ENCODE measurements at places on chromosomes 12 and 14.

DNA sequence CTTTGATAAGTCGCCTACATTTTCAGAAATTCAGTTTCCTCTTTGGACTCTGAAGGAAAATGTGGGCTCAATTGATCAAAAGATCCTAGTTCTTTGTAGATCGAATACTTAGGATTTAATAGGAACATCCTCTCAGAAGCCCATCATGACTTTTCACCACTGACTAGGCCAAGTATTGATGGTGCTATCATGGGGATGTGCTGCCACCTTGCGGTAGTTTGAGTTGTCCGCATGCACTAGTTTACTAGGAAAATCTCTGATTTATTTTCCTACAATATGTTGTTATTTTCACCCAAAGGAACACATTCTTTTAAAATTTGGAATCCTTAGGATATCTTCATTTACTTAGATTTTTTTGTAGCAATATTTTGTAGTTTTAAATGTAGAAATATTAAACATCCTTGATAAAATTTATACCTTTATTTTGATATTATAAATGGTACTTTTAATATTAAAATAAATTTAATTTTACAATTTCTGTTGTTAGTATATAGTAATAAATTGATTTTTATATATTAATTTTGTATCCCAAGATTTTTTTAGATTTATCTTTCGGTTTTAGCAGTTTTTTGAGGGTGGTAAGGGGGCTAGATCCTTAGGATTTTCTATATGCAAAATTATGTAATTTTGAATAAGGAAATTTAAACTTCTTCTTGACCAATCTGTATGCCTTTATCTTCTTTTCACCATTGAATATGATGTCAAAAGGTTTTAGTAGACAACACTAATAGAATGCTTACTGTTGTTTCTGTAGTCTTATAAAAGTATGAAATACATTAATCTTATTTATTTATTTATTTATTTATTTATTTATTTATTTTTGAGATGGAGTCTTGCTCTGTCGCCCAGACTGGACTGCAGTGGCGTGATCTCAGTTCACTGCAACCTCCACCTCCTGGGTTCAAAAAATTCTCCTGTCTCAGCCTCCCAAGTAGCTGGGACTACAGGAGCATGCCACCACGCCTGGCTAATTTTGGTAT is 52.9 kb upstream of the OR9K2 start:
- DNase-seq = peak; percentile 66

- no peak for DNase-seq
Observed at GRCh38 chr14:80981156-80981555, 25.7 kb downstream of the TSHR start.

DNA sequence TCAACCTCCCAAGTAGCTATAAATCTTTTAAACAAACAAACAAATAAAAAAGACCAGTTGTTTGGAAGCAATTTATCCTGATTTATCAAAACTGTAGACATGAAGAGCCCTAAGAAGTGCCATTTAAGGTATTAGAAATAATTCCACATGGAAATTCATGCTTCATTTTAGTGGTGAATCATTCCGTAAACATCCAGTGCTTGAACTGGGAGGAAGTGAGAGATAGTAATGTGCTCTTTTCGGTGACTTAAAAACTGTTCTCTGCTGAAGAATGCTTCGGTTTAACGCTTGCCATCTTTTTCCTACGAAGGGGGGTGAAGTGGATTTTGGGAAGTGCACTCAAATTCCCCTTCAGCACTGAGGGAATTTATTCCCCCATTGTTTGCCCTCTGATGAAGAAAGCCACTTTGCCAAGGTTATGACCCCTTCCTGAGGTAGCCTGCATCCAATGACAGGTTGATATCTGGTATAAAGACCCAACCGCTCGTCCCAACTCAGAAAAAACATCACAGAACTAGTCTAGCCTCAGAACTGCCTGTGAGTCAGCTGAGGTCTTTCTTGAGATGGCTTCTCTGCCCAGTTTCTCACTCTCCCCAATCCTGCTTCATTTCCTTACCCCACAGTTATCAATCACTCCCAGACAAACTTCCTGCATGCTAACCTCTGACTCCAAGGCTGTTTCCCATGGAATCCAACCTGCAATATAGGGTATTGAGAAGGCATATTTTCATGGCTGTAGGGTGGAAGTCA is 244.1 kb downstream of the AEBP2 start:
- DNase-seq = peak; percentile 84

DNA sequence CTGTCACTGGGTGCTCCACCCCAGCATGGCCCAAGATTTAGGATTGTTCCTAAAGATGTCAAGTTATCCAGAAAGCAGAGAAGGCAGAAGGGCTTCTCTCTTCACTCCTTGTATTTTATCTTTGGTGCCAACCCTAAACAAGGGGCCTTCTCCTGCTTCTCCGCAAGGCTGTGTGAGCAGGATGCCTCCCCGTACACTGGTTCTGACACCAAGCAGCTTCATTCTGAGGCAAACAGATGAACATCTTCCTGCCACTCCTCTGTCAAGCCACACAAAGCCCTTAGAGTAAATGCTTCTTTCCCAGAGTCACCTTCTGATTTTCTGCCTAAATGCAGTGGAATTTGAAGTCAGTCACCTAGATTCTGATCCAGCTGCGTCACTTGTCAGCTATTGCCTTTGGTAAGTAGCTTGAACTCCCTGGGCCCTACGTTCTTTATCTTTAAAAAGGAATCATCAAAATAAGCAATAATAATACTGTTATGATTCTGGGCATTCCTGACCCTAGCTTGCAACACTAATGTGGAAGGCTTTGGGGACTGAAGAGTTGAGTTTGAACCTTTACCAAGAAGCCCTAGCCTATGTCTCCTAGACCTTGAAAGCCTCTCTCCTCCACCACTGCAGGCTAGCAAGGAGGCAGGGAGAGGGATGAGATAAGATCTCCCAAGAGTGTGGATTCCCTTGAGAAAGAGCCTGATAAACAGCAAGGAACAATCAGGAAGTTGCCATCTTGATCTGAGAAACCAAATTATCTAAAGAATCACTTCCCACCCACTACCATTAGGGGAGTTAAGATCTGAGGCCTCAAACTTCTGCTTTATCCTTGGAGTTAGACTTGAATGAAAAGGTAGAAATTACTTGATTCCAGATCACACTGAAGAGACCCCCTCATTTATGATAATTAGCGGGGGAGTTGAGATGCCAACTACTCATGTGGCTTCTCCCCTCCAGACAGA is 5.7 kb downstream of the KRT73 start:
- DNase-seq = no peak

DNA sequence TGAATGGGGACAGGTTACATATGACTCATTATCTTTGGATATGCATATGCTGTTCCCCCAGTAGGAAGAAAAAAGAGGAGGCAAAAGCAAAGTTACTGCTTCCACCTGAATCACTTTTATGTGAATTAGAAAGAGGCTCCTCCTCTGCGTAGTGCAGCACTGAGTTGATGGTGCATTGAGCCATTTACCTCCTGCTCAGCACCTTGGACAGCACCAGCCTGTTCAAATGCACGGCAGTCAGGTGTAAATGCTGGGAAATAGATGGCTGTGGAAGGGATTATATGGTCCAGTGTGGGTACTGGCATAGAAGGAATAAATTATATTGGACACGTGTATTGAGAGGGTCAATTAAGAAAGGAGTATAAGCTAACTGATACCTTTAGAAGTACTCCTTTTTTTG is 541.9 kb upstream of the SEL1L start:
- DNase-seq = peak; percentile 19
